ENCODE measurements at places on chromosomes 16 and 17. TPM values are rescaled to one million over a fixed set of nuclear protein-coding genes. Genes with fewer than 3 reads are reported as not detected.

SLC6A2 gene
- not detected for total RNA-seq

RPL23 gene
- total RNA-seq = 1,230 TPM

SLC5A2 gene
- 0.33 TPM for total RNA-seq

KRTAP4-1 gene
- total RNA-seq = not detected

HSF5 gene
- total RNA-seq = not detected

GRCh38 chr17:79952901-79953300 lies 82.8 kb downstream of the TBC1D16 start:
- DNase-seq = no peak

- DNase-seq = peak; percentile 43
Observed at GRCh38 chr16:12132850-12133440, 156.4 kb downstream of the SNX29 start.

GRCh38 chr17:2211661-2212399 lies 91.8 kb downstream of the SMG6 start:
- DNase-seq = no peak

GRCh38 chr17:19717411-19717908 lies 1.1 kb upstream of the SLC47A2 start:
- DNase-seq = no peak

DNA sequence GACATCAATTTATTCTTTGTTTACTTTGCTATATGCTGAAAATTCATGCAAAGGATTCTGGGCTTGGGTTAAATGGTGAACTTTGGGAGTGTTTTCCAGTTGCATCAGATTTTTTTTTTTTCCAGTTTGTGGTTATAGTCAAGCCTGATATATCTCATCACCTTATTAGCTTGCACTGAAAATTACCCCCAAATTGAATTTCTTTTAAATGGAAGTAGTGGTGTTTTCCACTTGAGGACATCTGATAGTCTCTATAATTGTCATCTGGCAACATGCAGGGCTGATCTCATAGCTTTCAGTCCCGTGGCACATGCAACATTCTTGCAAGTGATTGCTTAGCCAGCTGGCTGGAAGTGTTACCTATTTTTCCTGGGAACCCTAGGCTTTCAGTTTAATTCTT lies 4.7 kb upstream of the KRTAP3-1 start:
- no peak for DNase-seq

DNA sequence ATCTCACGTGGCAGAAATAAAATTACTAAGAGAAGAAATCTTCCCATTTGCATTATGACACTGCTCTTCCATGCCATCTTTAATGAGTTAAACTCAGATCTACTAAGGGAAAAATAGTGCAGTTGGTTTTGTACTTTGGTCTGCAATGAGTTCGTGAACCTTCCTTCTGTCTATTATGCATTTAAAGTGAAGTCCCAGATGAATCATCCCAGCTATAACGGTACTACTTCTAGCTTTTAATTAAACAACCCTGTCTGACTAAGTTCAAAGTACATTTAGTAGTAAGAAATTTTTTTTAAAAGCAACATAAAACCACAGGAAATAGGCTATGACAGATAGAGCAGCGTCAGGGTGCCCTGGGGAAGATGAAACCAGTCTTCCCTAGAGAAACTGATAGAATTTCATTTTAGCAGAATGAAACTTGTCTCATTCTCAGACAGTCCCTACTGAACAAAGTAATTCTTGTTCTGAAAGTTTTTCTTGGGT lies 1.8 kb downstream of the TMIGD1 start:
- no peak for DNase-seq

DNA sequence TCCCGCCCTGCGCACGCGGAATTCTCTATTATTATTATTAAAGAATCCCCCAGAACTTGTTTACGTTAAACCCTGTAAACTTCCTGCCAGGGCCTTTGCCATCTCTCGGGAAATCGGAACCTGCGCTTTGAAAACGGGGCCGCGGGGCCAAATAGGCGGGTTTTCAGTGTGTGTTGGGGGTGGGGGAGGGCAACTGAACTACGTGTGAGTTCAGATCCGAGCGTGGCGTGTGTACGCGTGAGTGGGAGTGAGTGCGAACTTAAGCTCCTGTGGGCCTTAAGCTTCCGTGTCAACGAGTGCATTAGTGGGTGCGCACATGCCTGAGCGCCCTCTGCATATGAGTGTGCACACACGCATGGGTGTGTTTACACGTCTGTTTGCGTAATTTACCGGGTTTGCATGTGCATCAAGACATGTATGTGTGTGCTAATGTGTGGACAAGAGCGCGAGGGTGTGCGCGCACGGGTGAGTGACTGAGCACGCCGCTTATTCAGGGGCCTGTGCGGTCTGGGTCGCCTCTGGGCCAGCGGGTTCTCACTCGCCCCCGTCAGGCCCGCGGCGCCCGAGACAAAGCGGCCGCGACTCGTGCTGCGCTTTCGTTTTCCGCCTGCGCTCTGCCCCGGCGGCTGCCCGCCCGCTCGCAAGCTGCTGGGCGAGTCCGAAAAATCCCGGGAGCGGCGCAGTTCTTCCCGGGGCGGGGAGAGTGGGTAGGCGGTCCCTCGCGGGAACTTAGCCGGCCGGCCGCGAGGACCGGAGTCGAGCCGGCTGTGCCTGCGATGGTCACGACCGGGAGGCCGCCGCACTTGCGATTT lies 1.2 kb upstream of the FOXF1 start:
- peak; percentile 88 for DNase-seq

DNA sequence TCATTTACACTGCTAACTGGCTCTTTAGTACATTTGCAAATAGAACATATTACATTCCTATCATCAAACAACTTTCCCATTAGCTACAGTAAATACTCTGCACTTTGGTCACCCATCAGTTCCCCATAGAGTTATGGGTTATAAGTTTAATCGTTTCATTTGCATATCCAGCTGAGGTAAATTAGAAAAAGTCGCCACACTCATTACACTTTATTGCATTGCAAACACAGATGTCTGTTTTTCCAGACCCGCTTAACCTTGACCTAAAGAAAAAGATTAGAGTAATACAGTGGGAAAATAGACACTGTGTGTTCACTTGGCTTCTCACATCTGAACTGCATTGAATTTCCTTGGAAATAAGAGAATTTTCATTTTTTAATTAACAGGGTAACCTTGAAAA lies 213.1 kb upstream of the PSMD7 start:
- no peak for DNase-seq

DNA sequence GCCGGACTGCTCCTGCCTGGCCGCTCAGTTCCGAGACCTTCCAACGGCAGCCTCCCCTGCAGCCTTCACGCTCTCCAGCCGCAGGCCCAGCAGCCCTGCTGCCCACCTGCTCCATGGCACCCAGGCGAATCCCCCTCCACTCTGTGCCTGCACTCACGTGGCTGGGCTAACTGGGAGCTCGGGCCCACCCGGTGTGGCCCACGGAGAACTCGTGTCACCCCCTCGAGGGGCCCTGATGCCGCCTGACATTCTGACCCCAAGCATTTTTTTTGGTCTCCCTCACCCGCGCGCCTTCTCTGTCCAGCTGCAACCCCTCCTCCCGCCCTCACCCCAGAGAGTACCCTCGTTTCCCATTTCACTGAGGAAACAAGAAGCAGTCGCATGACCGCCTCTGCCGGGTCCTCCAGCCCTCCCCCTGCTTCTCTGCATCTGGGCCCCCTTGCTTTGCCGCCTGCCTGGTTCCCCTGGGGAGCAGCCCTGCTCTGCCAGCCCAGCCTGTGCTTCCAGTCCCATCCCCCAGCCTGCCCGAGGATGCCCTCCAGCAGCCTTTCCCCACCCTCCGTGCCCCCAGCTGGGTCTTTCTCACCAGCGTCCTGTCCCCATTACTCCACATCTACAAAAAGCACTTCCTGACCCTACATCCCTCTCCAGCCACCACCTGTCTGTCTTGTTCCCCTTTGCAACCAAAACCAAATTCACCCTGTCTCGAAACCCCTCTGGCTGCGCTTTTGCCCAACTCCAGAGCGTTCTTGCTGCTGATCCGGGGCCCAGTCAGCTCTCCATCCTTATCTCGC lies 146.4 kb upstream of the CHMP6 start:
- DNase-seq = no peak

GRCh38 chr16:57525761-57526160 lies 10.6 kb downstream of the CCDC102A start:
- no peak for DNase-seq

DNA sequence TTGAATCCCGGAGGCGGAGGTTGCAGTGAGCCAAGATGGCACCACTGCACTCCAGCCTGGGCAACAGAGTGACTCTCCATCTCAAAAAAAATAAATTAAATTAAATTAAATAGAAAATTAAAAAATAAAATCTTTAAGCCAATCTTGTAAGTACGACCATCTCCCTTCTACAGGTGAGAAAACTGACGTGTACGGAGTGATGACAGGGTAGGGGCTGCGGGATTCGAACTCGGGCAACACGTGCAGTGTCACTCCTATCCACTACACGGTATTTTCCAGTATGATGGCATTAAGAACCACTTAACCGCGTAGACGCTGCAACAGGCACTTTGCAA lies 762 bp downstream of the WDR59 start:
- DNase-seq = no peak

GRCh38 chr16:19872935-19873334 lies 11.7 kb downstream of the GPRC5B start:
- DNase-seq = no peak

GRCh38 chr16:27758544-27758943 lies 208.6 kb downstream of the KATNIP start:
- DNase-seq = no peak

GRCh38 chr17:61088556-61088955 lies 311.1 kb upstream of the TBX2 start:
- no peak for DNase-seq

- DNase-seq = peak; percentile 90
Observed at GRCh38 chr16:19804538-19805323, 79.9 kb downstream of the GPRC5B start.

DNA sequence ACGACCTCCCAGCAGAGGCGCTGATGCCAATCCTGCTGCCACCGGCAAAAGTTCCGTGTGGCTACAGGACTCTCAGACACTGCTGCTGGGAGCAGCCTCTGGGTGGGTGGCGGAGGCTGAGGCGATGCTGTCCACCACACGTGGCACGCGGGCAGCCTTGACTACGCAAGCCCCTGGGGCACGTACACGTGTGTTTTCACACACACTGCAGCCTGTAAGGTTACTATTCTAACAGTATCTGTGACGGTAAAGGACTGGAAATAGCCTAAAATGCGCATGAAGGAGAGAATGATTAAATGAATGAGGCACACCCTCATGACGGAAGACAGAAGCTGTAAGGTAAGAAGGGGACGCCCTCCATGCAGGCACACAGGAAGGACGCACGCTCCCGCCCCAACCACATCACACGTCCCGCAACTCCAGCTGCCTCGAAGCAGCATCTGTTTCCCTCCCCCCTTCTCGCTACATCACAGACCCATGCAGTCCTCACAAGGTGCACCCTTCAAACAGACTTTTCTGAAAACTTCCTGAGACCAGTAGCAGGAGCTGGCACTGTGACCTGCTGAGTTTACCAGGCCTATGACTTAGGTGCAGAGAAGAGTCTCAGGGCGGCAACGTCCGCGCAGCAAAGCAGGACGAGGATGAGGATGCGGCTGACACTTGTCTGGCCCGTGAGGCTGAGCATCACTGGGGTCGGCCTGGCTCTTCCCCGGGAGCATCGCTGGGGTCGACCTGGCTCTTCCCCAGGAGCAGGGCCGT lies 28.7 kb upstream of the FASN start:
- DNase-seq = no peak

DNA sequence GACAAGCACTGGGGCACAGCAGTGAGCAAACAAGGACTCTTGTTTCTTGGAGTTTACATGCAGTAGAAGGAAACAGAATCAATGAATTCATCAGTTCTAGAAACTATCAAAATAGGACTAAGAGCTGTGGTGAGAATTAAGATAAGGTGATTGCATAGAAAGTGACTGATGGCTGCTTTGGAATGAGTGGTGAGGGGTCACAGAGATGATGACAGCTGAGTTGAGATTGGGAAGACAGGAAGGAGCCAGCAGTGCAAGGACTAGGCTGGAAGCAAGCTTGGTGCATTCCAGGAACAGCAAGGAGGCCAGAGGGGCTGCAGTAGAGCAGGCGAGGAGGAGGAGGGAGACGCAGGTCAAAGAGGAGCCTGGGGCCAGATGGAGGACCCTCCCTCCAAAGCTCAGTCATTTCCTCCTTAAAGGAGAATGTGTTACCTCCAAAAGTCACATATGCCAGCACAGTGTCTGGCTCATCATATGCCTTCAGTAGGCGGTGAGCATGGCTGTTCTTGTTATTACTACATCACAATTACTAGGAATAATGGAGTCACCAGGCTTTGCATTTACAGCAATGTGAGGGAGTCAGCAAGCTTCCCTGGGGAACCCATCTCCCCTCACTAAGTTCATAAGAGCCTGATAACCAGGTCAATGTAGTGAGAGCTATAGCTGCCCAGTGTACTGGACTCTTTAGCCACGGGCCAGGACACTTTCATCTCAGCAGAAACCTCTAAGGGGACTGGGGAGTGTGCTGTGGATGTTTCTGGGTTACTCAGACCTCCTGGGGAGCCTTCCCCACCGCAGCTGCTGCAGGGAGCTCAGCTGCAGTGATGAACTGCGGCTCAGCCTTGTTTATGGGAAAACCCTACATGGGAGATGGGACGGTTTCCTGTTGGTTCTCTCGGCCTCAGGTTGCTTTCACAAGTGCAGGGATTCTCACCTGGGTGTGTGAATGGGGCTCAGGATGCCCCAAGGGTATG lies 157.2 kb downstream of the SEC14L1 start:
- DNase-seq = no peak

- no peak for DNase-seq
Observed at GRCh38 chr16:68324780-68325357, 14.1 kb downstream of the PRMT7 start.

DNA sequence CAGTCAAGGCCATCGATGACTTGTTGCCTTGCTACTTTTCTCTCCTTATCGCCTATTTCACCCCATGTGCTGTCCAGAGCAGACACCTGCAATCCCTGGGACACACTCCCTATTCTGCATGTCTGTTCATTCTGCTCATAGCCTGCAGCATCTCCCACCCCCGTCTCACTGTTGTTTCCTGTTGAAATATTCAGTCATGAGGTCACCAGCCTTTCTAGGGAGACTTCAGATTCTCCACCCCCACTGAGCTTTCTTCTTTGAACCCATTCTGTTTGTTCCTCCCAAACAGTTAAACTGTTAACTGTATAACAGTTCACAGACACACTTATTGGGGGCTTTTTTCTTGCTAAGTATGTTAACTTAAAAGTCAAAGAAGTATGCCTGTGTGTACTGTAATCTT lies 94.4 kb downstream of the AATF start:
- no peak for DNase-seq

GRCh38 chr16:73006026-73006425 lies 41.9 kb downstream of the ZFHX3 start:
- DNase-seq = no peak

GRCh38 chr16:54066451-54067105 lies 220.0 kb downstream of the IRX3 start:
- DNase-seq = no peak

GRCh38 chr17:4509923-4510617 lies 11.4 kb downstream of the SPNS2 start:
- DNase-seq = peak; percentile 92

GRCh38 chr16:175011-175949 lies 1.2 kb upstream of the HBA1 start:
- no peak for DNase-seq
